ENCODE measurements at places on chromosomes 16 and 17. TPM values are rescaled to one million over a fixed set of nuclear protein-coding genes. Genes with fewer than 3 reads are reported as not detected.

Gene RNF227
- total RNA-seq: 5.2 TPM

Gene NOD2
- total RNA-seq: 0.66 TPM

Gene ZNF205
- 14.8 TPM for total RNA-seq

Gene CA4
- total RNA-seq: not detected

Gene CMTM2
- total RNA-seq: not detected

Gene NDRG4
- total RNA-seq: 5.0 TPM

Gene ASPA
- 0.33 TPM for total RNA-seq

GRCh38 chr16:85464383-85465305, 148.5 kb upstream of the GSE1 start:
- DNase-seq: no peak

GRCh38 chr16:87555647-87556046, 46.7 kb upstream of the JPH3 start:
- DNase-seq: no peak

GRCh38 chr17:39863918-39864746, at the start of gene IKZF3:
Gene IKZF3 (minus strand): TSS chr17:39864312. CDS start chr17:39864126, 186 bp downstream.
- DNase-seq: peak; percentile 68

DNA sequence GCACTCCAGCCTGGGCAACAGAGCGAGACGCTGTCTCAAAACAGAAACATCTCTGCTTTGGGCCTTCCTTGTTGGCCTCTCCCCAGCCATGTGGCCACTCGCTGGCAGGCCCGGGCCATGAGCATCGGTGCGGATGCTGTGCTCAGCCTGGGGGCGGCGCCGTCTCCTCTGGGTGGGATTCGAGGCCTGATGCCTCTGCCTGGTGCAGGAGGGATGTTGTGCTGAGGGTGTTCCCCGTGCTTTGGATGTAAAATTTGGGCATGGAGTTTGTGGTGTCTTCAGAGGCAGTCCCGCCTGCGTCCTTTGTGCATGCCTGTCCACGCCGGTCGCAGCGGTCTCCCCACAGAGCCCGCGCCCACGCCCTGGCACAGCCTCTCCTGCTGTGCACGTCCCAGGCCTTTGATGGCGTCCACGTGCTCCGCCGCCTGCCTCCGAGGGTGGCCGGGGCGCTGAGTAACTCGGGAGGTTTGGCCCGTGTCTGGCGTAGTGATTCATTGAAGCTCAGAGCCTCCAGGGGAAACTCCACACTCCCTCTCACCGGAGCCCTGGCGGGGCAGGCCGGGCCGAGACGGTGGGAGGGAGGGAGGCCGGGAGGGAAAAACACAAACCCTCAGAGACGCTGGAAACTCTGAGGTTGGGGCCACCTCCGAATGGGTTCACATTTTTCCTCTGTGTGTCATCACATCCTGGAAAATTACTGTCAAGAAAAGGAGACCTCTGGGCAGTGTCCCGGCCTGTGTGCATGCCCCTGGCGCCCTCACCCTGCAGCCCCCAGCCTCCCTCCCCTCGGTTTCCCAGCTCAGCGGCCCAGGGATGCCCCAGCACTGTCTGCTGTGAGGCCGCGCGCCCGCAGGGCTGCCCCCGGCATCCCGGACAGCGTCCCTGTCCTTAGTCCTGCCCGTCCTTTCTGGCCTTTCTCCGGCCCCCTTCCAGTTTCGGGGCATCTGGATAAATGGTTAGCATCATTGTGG, 19.0 kb downstream of the CENPX start:
- peak; percentile 97 for DNase-seq

GRCh38 chr16:88534638-88535190, 35.5 kb upstream of the ZC3H18 start:
- DNase-seq: no peak

All from mammary epithelial cell (primary cell).